ENCODE measurements at places on chromosomes 3 and 15.

DNA sequence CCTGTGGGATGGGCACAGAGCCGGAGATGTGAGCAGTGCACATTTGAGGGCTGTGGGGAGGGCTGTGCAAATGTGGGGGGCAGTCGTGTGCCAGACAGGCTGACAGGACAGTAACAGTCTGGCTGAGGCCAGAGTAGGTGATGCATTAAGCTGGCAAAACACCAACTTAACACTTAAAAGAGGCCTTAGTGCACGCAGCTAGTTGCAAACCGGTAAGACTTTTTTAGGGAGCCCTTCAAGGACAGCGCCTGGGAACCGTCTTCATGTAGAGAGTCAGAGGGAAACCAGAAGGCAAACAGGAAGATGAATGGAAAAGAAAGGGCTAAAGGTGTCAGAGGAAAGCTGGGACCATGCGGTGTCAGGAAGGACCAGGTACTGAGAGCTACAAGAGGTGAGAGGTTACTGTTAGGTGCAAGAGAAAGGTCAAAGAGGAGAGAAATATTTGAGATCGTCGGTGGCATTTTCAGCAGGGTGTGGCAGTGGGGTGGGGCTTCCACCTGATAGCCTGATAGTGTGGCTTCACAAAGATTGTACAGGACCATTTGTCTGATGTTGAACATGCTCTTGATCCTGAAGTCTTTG, 30.0 kb upstream of the CHD2 start:
- no peak for DNase-seq

GRCh38 chr15:54109014-54109413, 130.8 kb downstream of the UNC13C start:
- DNase-seq = no peak

DNA sequence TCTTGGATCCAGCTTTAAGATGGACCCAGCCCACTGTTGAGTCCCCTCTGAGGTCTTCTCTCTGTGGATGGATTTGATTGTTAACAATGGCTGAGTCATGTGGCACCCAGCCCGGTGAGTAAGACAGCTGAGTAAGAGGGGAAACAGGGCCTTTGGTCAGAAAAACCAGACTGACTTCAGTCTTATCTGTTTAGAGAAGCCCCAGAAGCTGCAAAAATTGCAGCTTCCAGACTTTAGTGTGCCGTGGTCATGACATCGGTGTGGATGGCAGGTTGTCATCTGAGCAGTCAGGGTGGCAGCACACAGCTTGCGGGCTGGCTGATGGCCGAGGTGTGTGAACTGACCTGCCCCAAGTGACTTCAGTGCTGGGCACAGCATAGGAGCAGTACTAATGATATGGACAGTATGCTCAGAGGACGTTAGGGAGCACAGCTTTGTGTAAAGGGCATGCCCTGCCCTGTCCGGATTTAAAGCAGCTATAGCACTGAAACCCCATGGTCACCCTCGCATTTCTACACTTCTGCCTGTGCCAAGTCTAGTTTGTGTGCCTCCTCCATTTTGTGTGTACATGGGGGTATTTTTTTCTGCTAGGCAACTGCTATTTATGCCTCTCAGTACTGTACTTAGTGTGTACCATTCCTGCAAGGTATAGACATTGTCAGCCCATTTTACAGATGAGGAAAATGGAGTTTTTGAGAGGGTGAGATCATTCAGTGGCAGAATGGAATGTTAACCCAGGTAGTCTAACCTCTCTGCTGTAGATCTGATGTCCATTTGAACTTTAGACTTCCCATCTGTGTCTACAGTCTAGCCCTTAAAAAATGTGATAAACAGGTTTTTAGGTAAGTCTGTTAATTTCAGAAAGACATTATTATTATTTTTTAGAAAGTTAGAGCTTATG, 44.4 kb downstream of the FLNB start:
- peak; percentile 9 for DNase-seq

GRCh38 chr3:81080608-81081007, 680.8 kb downstream of the GBE1 start:
- no peak for DNase-seq

DNA sequence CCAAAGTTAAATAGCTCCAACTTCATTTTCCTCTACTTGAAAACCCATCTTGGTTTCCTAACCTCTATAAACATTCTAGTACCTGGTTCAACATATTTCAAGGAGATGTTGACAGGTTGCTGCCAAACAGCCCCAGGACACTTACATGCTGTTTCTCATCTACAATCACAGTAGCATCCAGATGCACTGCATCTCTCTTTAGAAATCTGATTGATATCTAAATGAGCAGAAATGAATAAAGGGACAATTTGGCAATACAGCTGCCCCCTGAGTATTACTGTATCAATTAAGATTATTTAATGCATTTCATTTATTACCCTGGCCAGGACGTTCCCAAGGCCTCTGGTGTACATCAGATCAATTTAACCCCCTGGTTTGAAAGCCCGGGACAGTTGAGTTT, 74.0 kb downstream of the SSR3 start:
- no peak for DNase-seq

GRCh38 chr3:29511701-29512100, 230.8 kb downstream of the RBMS3 start:
- DNase-seq = no peak

GRCh38 chr3:105518203-105518602, 151.5 kb downstream of the ALCAM start:
- DNase-seq = no peak

DNA sequence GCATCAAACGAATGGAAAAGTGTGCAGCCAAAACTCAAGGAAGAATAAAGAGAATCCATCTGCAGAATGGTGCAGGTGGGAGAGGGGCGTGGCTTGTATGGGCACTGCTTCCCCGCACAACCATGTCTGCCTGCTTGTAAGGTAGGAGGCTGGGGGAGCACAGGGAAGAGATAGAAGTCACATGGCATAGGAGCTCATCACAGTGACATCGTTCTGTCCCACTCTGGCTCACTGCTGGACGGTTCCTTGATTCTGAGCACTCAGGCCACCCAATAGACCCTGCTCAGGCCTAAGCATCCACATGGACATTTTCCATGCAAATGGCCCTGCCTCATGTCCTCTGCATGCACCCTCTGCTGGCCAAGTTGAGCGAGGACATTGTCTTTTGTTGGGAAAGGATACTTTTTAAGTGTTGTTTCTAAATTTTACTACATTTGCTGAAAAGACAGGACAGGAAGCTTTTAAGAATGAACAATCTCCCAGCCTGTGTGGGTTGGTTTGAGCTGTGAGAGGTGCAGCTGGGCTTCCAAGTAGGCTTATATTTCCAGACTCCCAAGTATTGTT, 3.1 kb downstream of the MYLK start:
- DNase-seq = no peak

- DNase-seq = no peak
Observed at GRCh38 chr15:71080166-71080565, 35.1 kb upstream of the THSD4 start.

- no peak for DNase-seq
Observed at GRCh38 chr3:45414341-45414740, 26.0 kb downstream of the LARS2 start.

GRCh38 chr15:99399618-99400017, 148.3 kb downstream of the LRRC28 start:
- no peak for DNase-seq

- no peak for DNase-seq
Observed at GRCh38 chr3:127106456-127106855, 86.5 kb upstream of the PRR23E start.

- DNase-seq = no peak
Observed at GRCh38 chr3:189353988-189354889, 182.5 kb downstream of the TPRG1 start.

- DNase-seq = no peak
Observed at GRCh38 chr3:190180268-190180667, 59.6 kb upstream of the P3H2 start.

- DNase-seq = no peak
Observed at GRCh38 chr3:48268936-48269561, 28.1 kb downstream of the ZNF589 start.

GRCh38 chr15:25186411-25186810, 231.6 kb downstream of the SNRPN start:
- DNase-seq = no peak
